Stimulated activated CD4-positive, alpha-beta T cell treated with anti-CD3 and anti-CD28 coated beads, Interleukin-2, amount 100 ng/mL, for 4 hours (primary cell): ENCODE measurements at places on chromosomes 7 and 10.

GRCh38 chr7:115007751-115008150, 85.9 kb downstream of the MDFIC start:
- DNase-seq = no peak

DNA sequence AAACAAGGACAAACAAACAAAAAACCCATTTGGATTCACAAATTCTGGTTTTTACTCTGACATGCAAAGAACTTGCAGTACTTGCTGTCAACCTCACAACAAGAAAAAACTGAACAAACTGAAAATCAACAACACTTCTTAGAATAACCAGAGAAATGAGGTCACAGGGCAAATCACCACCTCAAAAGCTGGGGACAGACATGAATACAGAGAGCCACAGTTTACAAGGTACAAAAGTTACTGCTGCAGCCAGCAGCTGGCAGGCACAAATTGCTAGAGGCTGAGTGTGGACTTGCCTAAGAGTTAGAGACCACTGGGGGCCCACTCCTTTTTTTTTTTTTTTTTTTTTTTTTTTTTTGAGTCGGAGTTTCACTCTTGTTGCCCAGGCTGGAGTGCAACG, 15.0 kb upstream of the RNF32 start:
- no peak for DNase-seq

DNA sequence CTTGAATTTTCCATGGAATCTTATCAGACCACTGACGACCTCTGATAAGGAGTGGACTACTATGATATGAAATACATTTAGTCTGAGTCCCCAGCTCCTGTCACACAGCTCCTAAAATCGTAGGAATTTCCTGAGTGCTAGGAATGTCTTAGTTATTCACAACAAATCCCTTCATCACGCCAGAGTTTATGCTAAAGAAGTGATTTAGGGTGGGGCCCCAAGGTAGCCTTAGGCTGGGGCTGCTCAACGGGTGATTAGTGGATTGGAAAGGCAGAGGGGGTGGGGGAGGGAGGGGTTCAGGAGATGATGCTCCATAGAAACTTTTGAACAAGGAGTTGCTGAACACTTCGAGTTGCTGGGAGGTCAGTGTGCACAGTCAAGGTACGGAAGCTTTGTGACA, 7.0 kb upstream of the TET1 start:
- DNase-seq = no peak

GRCh38 chr10:100744987-100745881, at the start of gene PAX2:
Gene PAX2, plus strand, starts transcription at chr10:100745582. Its CDS starts 679 bp downstream, at chr10:100746261.
- DNase-seq = no peak

DNA sequence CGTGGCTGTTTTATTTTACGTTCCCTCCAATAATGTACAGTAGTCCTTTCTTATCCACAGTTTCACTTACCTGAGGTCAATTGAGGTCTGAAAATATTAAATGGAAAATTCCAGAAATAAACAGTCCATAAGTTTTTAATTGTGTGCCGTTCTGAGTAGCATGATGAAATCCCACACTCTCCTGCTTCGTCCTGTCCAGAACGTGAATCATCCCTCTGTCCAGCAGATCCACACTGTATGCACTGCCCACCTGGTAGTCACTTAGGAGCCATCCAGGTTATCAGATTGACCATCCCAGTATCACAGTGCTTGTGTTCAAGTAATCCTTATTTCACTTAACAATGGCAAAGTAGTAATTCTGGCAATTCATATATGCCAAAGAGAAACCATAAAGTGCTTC, 46.3 kb downstream of the STARD3NL start:
- no peak for DNase-seq

GRCh38 chr10:62880162-62880561, 64.0 kb upstream of the EGR2 start:
- no peak for DNase-seq

- no peak for DNase-seq
Measured at GRCh38 chr10:77550378-77550777, 87.2 kb downstream of the KCNMA1 start.

- no peak for DNase-seq
Measured at GRCh38 chr7:20395104-20395503, 64.4 kb downstream of the ITGB8 start.

DNA sequence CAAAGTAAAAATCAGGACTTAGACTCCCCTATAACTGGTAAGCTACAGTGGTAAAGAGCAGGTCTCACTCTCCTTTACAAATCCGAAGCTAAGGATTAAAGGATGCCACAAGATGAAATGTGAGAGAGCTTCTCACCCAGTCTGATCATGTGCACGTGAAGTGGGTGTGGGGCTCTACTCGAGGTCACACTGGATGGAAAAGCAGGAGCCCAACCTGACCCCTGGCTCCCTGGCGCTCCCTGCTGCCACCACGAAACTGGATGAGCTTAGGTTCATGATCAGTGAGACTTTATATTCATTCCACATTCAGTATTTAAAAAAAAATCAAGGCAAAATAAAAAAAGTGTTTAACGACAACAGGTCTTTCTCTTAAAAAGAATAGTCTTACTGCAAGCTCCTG, 21.7 kb upstream of the FOXI2 start:
- DNase-seq = no peak

- peak; percentile 16 for DNase-seq
Measured at GRCh38 chr10:122551450-122551849, 9.1 kb upstream of the DMBT1 start.

DNA sequence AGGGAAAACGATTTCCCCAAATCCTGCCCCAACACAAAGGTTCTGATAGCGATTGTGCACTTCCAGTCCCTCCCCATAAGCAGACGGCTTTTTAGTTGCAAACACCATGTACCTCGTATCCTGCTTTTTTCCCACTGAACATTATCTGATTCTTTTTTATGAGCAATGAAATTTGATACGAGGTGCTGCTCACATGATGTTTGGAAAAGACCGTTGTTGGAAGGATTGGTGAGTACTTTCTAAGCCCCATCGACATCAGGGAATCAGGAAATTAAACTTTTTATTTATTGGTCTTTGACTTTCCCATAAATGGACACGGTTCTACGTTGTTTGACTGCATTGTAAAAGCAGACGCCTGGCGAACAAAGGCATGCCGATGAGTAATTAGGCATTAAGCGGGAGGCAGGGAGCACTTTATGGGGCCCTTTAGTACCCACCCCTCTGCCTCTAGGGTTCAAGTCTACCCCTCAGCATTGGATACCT, 49.4 kb downstream of the TEX36 start:
- no peak for DNase-seq

- DNase-seq = no peak
Measured at GRCh38 chr7:88042157-88042556, 108.1 kb downstream of the ADAM22 start.

DNA sequence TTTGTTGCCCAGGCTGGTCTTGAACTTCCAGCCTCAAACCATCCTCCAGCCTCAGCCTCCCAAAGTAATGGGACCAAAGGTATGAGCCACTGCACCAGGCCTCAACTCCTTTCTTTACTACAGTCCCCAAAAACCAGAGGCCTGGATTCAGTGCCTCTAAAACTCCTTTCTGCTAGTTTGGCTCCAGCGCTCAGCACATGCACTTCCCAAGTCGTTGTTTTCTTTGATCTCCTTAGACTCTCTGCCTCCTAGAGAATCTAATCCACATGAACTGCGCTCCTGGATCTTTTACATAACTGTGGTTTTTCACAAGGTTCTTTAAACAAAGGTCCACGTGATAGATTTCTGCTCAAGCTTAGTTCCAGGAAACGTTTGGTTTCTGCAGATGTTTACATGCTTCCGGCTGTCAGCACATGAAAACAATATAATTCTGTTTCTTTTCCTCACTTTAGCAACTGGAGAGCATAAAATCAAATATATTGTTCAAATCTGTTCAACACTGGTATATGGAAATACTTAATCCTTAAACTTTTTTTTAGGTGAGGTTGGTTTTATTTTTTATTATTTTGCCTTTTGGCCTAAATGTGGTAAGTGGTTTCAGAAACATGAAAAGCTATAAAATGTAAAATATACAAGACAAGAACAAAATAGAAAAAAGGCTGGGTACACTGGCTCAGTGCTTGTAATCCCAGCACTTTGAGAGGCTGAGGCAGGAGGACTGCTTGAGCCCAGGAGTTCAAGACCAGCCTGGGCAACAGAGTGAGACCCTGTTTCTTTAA, 270.5 kb upstream of the MKLN1 start:
- no peak for DNase-seq

- no peak for DNase-seq
Measured at GRCh38 chr7:2482725-2483451, 6.7 kb upstream of the GRIFIN start.

GRCh38 chr7:125130173-125130572, 200.5 kb upstream of the POT1 start:
- DNase-seq = no peak

- DNase-seq = no peak
Measured at GRCh38 chr7:120030876-120031275, 242.1 kb upstream of the KCND2 start.

DNA sequence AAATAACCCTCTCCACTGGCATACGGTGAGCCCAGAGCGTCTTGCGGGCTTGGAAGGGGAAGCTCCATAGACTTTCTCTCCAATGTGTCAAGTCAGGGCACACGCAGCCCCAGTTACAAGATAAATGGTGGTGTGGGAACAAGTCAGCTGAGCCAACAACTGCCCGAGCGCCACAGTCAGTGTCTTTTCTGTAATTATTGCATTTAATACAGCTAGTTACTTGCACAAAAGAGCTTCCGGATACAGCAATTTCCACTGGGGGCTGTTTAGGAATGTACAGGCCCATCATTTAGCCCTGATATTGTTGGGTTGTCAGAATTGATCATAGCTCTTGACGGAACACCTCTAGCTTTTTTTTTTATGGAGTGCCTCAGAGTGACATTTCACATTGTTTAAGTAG, 193.5 kb upstream of the SP8 start:
- DNase-seq = no peak

DNA sequence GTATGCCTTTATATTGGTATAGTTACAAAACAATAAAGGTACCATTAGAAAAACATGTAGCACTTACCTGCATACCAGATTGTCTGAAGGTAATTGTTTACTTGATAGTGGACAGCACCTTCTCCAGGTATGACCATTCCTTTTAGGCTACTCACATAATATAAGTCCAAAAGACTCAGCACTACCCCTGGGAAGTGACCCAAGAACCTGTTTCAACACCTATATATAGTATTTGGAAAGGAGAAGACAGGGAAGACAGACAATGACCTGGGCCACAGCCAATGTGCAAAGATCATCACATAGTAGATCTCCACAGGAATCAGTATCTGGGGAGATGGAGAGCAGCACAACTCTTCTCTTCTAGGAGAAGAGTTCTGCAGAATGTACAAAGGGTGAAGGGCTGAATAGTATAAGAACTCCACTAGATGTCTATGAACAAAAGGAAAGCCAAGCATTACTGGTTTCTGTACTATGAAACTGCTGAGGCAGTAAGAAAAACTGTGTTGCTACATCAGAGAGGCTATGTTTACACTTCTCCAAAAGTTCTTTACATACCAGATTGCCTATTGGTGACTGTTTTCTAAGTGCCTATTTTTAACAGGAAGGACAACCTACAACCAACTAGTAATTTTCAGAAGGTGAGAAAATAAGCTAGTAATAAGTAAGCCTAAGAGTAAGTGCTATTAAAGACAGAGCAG, 159.2 kb downstream of the BTAF1 start:
- no peak for DNase-seq

GRCh38 chr10:128339753-128340152, 213.5 kb upstream of the MKI67 start:
- DNase-seq = no peak

GRCh38 chr7:102434039-102434486, 688 bp downstream of the ORAI2 start:
- DNase-seq = no peak
